ENCODE measurements at places on chromosomes 5 and 9.

DNA sequence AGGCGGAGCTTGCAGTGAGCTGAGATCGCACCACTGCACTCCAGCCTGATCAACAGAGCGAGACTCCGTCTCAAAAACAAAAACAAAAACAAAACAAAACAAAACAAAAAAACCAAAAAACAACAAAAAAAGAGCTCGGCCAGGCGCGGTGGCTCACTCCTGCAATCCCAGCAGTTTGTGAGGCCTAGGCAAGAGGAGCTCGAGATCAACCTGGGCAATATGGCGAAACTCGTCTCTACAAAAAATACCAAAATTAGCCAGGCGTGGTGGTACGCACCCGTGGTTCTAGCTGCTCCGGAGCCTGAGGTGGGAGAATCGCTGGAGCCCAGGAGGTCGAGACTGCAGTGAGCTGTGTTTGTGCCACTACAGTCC, 20.2 kb downstream of the TRIM7 start:
- DNase-seq, result no peak

- DNase-seq, result no peak
These were observed 202.5 kb upstream of the TRIM32 start for GRCh38 chr9:116484492-116485061.

- no peak for DNase-seq
These were observed 36.5 kb upstream of the GLDC start for GRCh38 chr9:6681957-6682501.

- DNase-seq, result no peak
These were observed 46.4 kb upstream of the WWC1 start for GRCh38 chr5:168244838-168245559.

- no peak for DNase-seq
These were observed 11.7 kb upstream of the IRF1 start for GRCh38 chr5:132501961-132502931.

DNA sequence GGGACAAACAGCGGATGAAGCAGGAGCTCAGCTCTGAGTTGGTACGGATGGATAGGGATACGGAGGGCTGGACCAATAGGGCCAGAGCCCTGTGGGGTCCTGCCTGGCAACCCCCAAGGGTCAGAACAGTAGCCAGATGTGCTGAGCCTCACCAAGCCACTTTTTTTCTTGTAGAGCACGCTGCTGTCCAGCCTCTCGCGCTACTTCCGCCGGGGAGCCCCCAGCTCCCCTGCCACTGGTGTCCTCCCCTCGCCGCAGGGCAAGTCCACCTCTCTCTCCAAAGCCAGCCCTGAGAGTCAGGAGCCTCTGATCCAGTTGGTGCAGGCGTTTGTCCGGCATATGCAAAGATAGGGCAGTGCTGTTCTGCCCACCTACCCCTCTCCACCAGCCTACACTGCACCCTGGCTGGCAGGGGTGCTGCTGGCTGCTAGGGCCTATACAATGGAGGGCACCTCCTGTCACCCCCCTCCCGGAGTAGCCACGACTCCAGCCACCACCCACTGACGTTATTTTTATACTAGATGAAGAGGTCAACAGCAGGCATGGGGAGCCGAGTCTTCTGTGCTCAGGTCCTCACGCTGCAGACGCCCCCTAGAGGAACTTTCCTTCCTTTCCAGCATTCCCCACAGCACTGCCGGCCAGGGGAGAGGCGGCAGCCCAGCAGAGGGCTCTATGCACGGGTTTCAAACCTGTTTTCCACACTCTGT, 21.6 kb downstream of the SH3GLB2 start:
- DNase-seq, result peak; percentile 76

- DNase-seq, result no peak
These were observed 50.2 kb upstream of the BARX1 start for GRCh38 chr9:94005272-94005901.

GRCh38 chr9:95230046-95230445, 87.5 kb downstream of the FANCC start:
- no peak for DNase-seq

DNA sequence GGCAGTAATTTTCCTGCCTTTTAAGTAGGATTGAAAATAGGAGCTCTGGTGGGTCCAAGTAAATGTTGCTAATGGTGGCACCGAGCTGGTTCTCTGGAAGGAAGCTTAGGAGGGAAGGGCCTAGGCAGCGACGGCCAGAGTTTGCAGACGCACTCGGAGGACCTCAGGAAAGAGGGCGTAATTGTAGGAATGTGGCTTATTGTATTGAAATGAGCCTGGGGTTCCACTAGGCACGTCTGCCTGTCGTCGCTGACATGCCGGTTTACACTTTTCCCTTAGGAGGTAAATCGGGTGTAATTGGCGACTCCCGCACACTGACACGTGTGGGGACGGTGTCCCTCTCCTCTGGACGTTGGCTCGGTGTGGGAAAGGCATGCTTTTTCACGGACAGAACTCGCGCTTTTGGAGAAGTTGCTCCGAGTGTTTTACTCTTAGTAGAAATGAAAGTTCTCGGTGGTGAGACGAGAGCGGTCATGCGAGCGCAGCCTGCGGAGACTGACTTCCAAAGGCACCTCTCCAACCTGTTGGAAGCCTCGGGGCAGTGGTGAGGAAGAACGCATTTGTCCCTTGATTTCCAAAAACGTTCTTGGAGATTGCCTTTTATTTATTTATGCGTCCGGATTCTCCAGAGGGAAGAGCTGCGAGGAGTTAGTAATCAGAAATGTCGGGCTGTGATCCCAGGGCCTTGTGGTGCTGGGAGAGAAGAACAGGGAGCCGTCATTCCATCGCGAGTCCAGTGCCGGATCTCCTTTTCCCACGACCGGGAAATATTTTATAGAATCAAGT, 1.3 kb downstream of the NR4A3 start:
- peak; percentile 67 for DNase-seq

DNA sequence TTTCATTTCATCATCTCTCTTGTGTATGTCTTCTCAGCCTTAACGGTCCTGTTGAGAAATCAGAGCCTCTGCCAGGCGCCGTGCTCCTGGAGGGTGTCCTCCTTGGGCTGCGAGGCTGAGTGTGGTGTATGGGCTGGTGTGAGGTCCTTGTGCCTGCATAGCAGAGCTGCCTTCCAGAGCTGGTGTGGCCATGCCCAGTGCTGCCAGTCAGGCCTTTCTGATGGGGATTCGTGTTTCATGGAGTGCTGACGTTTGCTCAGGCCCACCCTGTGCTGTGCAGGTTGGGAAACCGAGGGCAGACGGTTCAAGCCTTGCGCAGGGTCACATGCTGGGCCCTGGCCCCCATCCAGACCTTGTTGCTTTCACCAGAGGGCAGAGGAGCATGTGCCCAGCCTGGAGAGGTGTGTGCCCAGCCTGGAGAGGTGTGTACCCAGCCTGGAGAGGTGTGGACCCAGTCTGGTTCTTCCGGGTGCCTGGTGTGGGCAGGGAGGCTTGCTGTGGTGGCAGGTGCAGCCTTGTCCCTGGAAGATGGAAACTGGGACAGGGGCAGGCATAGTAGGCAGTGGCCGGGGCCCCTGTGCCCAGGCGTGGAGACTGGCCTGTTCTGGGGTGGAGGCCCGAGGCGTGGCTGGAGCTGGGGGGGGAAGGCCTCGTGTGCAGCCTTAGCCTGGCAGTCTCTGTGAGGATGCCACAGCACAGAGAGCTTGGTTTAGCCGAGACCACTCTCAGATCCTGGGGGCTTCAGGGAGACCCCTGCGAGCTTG, 84.0 kb downstream of the RXRA start:
- no peak for DNase-seq

GRCh38 chr9:109821711-109822110, 41.7 kb downstream of the PALM2AKAP2 start:
- no peak for DNase-seq

DNA sequence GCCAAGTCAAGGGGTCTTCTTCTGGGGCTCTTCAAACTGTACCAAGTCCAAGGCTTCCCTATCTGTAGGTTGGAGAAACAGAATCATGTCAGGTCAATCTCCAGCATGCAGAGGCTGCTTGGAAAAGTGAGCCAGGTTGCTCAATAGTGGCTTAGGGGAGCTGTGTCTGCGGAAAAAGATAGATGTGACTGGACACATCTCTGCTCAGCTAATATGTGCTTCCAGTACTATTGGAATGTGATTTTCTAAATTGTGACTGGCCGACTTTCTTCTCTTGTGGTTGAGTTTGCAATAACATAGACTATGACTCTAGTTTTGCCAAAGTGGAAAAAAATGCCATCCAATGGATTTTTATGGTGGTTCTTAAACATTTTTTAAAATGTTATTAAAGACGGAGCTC, 136.7 kb downstream of the BOD1 start:
- no peak for DNase-seq

DNA sequence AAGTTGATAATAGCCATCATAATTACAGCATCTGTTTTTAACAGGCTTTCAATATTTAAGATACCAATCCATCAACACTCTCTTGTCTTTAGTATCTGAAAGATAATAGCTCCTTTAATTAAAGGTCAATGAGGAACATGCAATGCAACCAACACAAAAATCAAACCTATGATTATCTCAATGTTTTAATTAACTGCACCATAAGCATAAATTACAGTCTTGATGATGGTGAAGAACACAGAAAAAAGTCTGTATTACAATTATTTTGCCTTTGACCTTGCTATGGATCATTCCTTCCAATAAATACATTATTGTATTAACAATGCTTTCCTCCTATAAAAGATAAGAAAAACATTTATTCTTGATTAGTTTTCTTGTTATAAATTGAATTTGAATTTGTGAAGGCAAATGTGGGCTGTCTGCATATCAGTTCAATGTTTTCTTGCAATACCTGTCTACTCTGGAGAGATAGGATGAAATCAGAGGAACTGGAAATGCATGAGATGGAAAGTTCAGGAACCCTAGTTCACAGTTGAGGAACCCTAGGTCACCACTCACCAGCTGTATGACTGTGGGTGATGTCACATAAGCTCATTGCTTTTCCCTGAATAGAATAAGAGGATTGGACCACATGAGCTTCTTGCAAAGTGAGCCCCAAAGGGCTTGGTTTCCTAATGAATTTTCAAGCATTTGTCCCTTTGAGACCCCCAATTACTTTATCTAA, 58.5 kb upstream of the ANXA1 start:
- DNase-seq, result no peak

GRCh38 chr5:142828797-142829535, 58.8 kb downstream of the ARHGAP26 start:
- DNase-seq, result no peak

GRCh38 chr5:99138911-99139310, 210.1 kb upstream of the CHD1 start:
- no peak for DNase-seq

GRCh38 chr9:36948051-36948450, 86.0 kb downstream of the PAX5 start:
- peak; percentile 40 for DNase-seq

DNA sequence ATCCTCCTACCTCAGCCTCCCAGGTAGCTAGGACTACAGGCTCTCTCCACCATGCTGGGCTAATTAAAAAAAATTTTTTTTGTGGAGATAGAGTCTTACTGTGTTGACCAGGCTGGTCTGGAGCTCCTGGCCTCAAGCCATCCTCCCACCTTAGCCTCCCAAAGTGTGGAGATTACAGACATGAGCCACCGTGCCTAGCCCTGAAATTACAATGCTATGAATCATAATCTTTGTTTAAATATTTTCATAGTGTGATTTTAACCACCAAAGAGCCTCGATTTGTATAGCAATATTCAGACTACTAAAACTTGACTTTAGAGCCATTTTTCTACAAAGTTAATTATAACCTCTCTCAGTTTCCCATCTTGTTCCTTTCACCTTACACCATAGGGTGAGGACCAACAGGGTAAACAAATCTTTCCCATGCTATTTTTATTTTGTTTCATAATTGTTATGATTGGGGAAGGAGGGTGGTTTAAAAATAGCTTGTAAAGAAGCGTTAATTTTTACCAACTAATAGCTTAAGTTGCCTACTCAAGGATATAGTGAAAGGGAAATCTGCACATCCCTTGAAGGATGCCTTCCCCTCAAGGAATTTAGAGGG, 32.7 kb downstream of the UBE2D2 start:
- no peak for DNase-seq

- no peak for DNase-seq
These were observed 57.1 kb downstream of the KCNIP1 start for GRCh38 chr5:170560938-170561337.

- DNase-seq, result no peak
These were observed 43.1 kb downstream of the PDZD2 start for GRCh38 chr5:31682025-31682424.

GRCh38 chr5:103743421-103743820, 180.8 kb upstream of the NUDT12 start:
- no peak for DNase-seq

DNA sequence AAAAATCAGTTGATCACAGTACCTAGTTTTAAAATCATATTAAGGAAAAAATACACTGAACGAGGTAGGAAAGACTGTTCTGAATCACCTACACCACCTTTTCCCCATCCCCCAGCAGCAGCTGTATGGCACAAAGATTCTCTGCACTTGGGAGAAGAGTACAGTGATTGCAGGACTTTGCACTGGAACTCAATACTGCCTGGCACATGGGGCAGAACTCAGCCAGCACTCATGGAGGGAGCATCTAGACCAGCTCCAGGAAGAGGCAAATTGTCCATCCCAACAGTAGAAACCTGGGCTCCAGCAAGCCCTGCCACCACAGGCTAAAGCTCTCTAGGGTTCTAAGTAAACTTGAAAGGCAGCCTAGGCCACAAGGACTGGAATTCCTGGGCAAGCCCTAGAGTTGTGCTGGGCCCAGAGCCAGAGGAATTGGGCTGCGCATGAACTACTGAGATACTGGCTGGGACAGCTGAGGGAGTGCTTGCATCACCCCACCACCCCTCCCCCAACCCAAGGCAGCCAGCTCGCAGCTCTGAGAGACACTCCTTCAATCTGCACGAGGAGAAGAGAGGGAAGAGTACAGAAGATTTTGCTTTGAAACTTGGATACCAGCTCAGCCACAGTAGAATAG, 654.4 kb upstream of the CDH6 start:
- DNase-seq, result no peak

GRCh38 chr9:111621895-111622480, 9.1 kb upstream of the DNAJC25 start:
- DNase-seq, result no peak

DNA sequence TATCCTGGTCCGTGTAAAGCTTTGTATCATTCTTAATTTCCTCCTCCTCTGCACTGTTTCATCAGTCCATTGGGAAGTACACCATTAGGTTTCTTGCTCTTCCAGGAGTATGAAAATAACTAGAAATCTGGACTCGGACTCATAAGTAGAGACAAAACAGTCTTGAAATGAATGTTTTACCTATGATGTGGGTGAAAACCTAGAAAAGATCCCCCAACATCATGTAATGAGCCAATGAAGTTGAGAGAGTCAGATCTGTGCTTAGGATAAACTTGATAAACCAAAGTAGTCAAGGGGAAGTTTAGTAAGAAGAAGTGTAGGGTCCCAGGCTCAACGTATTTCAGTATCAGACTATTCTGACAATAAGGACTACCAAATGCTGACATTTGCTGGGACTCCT, 25.2 kb downstream of the ZNF366 start:
- no peak for DNase-seq

GRCh38 chr5:154949781-154950180, 8.9 kb downstream of the MRPL22 start:
- no peak for DNase-seq

Data from activated CD8-positive, alpha-beta memory T cell treated with anti-CD3 and anti-CD28 coated beads, Interleukin-2, amount 50 U/mL, for 48 hours (primary cell).